ENCODE measurements at places on chromosomes 3 and 15.

DNA sequence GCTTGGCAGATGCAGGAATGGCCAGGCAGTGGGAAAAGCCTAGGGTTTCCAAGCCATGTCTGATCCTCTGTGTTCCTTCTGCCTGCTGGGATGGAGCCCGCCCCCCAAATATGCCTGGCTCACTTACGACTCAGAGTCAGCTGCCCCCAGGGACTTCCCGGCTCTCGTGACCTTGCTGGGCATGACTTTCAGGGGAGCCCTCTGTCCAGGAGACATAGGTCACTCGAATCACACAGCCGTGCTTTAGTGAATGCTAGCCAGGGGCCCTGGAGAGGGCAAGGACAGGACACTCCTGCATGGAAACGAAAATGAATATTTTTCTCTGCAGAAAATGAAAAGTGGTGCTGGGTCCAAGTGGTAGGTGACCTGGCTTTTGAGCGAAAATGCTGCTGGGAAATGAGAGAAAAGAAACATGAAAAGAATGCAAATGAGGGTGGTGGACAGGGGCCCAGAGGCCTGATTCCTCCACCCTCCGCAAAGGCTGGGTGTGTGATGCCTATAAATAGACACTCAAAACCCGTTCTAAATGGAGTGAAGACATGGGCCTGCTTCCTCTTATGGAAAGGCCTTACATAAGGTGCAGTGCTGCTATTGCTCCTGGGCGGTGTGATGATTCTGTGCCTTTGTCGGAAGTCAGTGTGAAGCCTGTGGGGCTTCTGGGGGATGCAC lies 107.4 kb downstream of the APBA2 start:
- DNase-seq, result no peak

DNA sequence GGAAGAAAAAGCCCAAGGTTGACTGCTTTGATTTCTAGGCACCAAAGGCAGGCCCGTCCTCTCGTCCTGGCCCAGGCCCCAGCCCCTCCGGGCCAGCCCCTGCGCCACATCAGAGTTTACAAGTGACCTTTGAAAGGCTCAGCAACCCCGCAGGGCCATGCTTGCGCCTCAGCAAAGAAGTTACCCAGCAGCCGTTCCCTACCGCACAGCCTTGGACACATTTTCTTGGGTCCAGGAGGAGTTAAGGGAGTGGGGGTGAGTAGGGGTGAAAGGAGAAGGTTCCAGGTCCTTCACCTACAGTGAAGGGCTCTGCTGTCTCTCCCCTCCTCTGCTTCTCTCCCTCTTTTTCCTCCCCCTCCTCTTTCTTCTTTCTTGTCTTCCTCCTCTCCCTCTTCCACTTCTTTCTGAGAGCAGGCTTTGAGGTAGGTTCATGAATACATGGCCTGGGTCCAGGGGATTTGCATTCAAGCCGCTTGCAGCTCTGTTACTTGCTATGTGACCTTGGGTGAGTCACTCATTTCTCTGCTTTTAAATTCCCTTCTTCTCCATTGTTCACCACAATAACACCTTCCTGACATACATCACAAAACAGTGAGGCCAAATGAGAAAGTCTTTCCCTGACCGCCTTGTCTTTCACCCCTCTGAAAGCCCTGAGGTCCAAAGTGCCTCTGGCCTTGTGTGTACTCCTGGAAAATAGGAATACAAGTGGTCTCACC lies 223.3 kb upstream of the TPRG1 start:
- no peak for DNase-seq

DNA sequence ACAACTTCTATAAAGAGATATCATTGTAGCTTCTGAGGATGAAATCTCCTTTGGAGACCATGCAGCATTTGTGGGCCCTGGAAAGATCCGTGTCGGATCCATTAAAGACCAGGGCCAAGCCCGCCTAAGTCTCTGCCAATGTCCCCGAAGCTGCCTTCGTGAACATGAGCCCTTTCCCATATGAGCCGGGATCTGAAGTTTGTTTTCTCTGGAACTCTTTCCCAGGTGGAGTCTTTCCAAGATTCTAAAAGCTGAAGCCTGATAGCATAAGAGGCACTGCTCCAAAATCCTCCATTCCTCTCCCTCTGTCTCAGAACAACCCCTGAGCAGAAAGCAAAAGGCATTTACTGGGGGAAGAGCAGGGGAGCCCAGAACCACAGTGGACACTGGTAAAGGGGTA lies 274.6 kb downstream of the NTRK3 start:
- DNase-seq, result no peak

DNA sequence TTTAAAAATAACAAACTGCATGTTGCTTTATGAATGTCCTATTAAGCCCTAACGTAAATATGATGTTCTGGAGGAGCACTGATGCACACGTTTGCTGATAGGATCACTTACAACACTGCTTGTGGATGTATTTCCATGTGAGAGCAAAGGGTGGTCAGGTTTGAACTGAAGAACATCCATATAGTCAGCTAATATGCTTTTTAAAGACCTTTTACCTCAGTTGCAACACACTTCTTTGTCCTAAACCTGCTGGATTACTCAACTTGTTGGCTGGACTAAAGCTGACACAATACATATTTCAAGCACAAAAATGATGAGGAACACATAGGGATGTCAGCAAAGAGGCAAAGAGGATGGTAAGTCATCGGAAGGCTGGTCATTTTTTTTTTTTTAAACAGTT lies 186.6 kb downstream of the TIGIT start:
- no peak for DNase-seq

DNA sequence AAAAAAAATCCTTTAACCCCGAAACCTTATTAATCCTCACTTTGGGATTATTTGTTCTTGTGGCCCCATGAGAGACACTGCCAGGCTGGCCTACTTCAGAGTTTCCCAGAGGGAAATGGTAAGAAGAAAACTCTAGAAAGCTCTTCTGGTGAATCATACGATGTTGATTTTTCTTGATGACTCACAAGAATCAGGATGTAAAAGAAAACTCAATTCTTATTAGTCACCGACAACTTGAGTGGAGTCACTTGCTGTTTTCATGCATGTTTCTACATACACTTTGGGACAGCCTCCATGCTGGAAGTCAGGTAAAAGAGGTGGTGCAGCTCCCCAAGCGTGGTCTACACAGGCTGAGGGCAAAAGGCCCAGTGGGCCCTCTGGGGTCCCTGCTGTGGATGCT lies 42.8 kb downstream of the MYO5C start:
- DNase-seq, result no peak

DNA sequence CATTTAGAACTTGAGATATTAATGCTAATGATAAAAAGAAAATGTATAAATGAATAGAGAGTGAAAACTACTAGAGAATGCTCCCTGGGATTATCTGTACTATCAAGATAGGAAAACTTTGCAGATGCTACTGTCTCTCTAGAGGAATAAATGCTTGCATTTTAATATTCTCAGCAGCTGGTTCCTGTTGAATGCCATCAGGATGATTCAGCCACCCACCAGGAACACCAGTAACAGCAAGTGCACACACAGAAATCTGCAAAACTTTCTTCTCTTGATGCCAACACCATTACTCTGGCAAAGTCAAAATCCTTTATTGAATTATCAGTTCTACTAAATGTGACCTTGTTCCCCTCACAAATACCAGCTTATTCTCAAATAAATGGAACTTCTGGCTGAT lies 148.4 kb downstream of the TIGIT start:
- no peak for DNase-seq

GRCh38 chr15:45796433-45796832 lies 161.6 kb downstream of the SQOR start:
- no peak for DNase-seq

DNA sequence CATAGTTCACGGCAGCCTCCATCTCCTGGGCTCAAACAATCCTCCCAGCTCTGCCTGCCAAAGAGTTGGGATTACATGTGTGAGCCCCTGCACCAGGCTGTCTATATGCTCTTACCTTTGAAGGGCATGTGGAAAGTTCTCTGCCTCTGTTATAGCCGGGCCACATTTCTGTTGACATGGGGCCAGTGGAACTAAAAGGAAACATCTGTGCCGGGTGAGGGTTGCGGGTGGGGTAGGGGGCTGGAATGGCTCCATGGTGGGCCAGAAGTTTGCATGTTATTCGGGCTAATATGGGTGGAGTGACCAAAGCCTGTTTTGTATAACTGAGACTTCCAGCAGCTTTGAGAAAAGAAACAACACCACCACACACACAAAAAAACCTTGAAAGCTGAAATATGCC lies 8.3 kb upstream of the CLEC3B start:
- DNase-seq, result no peak

- no peak for DNase-seq
These were observed 247.5 kb downstream of the CDIN1 start for GRCh38 chr15:36826948-36827347.

GRCh38 chr3:141015481-141015880 lies 35.7 kb upstream of the SPSB4 start:
- no peak for DNase-seq

DNA sequence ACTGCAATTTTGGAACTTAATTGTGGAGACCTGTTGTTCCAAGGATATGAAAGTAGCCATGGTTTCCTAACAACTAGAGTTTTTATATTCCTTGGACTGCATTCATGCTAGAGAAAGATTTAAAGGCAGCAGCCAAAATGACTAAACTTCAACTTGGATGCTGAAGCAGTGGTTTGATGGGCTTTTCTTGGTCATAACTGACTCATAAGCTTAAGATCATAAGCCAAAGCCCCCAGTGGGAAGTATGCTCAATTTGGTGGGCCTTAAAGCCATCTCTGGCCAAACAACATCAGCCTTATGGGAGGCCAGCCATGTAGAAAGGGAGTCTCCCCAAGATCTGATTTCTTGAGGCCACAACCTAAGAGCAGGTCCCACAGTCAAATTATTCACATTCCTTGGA lies 80.2 kb downstream of the ZNF280D start:
- no peak for DNase-seq

Measured in stimulated activated CD4-positive, alpha-beta T cell treated with anti-CD3 and anti-CD28 coated beads, Interleukin-12 subunit alpha, Interleukin-12 subunit beta, amount 100 ng/mL, for 24 hours (primary cell).